ENCODE measurements at places on chromosomes 16 and 17.
A peak's percentile ranks its signal among the peaks of the same experiment; 100 is the strongest.

DNA sequence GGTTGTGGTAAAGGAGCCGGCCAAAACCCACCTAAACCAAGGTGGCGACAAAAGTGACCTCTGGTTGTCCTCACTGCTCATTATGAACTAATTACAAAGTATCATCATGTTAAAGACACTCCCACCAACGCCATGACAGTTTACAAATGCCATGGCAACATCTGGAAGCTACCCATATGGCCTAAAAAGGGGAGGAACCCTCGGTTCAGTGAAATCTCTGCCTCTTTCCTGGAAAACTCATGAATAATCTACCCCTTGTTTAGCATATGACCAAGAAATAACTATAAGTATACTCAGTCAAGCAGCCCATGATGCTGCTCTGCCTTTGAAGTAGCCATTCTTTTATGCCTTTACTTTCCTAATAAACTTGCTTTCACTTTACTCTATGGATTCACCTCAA is 72.2 kb downstream of the CYLD start:
- DNase-seq: no peak

DNA sequence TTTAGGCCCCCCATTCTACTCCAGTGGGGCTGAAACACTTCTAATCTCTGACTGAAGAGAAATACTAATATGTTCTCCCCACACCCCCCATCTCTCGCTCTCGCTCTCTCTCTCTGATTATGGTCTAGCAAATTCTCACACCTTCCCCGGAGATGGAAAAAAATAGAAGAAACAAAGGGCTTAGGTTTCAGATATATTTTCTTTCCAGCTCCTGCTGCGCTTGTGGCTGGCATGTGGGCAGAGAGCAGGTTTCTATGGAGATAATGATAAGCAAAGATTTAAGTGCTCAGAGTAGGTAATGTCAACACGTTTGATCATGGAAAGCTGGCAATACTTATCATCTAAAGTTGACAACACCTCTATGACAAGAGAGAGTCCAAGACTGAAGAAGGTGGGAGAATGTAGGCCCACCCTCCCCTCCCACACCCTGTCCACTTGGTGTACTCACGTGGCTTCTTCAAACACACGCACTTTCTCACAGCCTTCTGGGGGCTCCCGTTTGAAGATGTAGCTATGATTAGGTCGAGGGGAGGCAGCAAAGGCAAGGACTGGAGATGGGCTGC is 8.0 kb upstream of the SLC35B1 start:
- DNase-seq: no peak

DNA sequence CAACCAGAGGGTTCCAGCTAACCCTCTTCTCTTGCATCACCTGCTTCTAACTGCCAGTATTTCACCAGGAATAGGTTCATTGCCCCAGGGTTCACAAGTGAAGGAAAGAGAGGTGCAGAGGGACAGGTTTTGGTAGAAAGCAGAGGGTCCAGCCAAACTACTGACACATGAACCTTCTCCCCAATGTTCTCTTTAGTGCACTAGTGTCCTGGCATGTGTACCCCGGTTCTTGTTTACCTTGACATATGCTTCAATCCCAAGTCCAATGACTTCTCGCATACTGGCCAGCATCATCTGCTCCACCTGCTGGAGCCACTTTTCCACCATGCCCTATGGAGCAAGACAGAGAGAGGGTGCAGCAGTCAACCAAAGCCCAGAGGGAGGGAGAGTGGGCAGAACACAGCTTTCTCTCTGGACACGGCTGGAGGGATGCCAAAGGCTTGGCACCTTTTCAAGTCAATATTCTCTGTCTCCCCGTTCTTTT is 90.6 kb downstream of the DNAH3 start:
- no peak for DNase-seq

- DNase-seq: peak; percentile 56
Measured at GRCh38 chr17:28188841-28189263, 130.1 kb upstream of the TMEM97 start.

DNA sequence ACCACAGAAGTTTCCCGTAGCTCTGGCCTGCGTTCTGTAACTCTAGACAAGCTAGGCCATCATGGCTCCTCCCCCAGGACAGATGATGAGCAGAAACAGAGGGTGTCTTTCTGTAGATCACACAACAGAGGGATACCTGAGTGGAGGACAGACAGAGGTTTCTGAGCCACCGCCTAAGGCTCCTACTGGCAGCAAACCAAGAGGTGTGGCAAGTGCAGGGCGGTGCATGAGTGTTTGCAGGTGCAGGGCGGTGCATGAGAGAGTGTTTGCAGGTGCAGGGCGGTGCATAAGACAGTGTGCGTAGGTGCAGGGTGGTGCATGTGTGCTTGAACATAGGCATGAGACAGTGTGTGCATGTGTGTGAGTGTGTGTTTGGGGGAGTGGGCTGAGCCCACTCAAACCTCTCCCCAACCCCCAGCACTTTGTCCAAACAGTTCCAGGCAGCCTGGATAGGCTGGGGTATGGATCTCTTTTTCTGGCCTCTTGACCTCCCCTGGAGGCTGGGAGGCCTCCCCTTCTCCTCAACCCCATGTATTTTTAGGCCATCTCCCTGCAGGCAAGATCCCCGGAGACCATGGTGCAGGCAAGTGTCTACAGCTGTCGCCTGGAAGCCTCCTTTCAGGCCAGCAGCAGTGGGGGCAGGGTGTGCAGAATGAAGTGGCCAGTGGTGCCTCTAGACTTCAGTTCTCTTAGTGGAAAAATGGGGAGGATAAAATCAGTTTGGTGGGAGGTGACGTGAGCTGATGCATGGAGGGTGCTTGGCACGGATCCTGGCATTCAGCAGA is 53.4 kb upstream of the CBX4 start:
- DNase-seq: no peak

DNA sequence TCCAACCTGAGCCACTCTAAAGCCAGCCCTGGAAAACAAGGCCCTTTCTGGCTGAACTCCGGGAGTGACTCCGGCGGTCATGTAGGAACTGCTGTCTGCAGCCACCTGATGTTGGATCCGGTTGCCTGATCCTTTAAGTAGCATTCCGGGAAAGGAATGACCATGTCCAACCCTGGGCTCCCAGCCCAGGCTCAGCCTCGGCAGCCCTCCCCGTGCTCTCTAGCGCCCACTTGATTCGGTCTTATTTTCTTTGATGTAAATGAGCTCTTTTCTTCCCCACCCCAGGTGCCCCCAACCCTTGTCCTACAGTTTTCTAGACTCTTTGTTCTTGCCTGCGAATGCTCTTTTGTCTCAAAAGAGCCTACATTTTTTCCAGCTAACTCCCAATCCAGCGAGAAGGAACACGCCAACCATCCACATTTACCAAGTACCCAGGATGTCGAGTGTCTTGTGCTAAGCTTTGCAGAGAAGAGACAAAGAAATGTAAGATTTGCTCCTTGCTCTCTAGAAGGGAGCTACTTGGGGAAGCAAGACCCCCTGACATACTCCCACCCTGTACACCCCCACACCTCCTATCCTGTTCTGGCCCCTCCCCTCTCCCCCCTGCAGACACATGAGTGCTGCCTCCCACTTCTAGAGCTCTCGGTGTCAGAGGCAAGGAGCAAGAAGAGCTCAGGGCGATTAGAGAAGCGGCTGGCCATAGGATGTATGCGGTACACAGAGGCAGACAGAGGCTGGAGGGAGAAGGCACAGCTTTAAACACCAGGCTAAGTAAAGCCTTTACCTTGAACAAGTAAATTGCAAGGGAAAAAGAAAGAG is 53.8 kb downstream of the COG7 start:
- no peak for DNase-seq

GRCh38 chr17:35856603-35857002 is 12.1 kb downstream of the HEATR9 start:
- no peak for DNase-seq

- DNase-seq: no peak
Measured at GRCh38 chr16:79069633-79070032, 530.9 kb downstream of the MAF start.

GRCh38 chr17:67025216-67025792 is 19.1 kb upstream of the CACNG1 start:
- no peak for DNase-seq

- no peak for DNase-seq
Measured at GRCh38 chr17:4859816-4860625, 26.9 kb downstream of the MINK1 start.

All from common myeloid progenitor, CD34-positive (primary cell).